ENCODE measurements at places on chromosomes 13 and 19.

DNA sequence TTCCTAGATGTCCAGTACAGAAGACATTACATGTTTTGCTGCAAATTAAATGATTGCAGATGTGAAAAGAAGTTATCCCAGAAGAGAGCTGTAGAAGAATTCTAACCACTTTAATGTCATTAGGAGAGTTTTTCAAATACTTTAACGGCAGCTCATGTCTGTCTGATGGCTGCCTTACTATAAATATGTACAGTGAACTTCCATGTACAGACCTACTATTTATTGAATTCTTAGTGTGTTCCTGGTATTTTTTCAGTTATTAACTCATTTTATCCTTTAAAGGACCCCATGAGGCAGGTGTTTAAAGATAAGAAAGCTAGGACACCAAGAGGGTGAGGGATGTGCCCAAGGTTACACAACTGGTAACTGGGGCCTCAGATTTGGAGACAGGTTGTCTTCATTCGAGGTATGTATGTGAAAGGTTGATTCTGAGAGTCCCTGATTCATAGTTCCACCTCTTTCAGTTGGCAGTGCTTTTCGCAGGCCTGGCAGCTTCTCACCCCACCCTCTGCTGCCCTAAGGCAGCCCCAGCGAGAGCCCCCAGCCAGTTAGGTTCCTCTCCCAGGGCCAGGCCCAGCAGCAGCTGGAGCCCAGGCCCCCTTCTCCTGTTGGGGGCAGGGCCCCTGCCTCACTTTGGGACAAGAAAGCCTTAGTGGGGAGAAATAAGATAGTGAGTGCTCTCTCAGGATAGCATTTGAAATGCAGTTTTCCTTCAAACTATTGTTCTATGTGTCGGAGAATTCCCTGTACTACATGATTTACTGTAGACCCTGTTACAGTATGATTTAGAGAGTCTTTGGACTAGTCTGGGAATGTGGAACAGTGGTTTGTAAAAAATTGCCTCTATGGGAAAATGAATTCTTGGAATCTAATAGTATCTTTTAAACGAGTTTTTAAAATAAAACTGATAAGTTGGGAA lies 67.7 kb upstream of the TEX29 start:
- DNase-seq, result no peak

DNA sequence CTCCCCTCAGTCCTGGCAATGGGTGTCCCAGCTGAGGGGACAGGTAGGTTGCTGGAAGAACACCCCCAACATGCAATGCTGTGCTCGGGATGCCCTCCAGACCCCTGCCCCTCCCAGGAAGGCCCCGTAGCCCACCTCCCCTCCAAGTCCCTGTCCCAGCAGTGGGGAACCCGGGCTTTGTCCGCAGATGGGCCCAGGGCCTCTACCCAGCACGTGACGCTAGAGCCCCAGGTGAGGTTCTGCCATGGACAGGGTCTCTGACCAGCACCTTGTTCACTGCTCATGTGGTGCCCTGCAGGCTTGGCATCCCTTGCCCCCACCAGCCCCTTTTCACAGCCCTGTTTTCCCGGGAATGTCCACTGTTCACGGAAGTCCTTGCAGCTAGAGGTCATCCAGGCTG lies 220.0 kb upstream of the SGCG start:
- DNase-seq, result no peak

DNA sequence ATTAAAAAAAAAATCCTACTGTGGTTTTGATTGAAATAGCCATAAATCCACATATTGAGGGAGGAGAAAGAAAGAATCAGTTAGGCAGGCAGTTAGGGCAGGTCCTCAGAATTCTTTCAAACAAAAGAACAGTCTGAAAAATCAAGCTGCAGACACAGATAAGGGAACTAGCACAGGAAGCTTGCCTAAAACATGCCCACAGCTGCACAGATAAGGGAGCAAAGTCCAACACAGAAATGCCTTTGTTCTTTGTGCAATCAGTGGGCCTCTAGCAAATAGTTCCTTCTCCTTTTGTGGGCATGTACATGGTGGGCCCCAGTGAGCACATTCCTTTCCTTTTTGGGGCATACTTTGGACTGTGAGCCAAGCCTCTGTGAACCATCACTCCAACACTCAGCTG lies 42.7 kb downstream of the UTP14C start:
- no peak for DNase-seq

GRCh38 chr13:68160466-68160865 lies 930.3 kb upstream of the PCDH9 start:
- no peak for DNase-seq

DNA sequence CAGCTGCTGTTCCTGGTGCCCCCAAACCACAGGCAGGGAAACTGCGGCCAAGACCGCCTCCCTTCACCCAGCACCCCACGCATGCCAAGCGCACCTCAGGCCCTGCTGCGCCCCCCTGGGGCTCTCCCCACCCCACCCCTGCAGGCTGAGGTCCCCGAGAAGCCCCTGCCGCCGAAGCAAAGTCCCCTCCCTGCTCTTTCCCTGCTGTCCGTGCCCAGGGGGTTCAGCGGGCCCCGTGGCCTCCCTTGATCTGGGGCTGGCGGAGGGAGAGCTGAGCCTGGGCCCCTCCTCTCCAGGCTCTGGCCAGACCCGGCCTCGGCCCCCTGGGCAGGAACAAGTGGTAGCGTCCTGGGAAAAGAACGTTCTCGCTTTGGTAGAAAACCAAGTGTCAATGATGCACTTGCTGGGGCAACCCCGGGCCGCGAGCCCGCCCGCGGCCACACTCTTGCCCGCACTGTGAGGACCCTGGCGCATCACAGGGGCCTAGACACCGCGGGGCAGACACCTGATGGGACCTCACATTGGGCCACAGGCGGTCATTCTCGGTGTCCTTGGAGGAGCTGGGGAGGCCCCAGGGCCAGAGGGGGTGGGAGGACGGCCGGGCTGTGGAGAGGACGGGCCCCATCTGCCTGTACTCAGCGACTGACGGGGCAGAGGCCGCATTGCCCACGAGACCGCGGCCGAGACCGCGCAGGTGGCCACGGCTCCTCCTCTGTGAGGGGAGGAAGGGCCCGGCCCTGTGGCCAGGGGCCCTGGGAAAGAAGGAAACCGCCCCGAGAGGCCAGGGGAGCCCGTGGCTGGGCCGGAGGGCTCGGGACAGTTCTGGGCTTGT lies 29.0 kb downstream of the GPX4 start:
- DNase-seq, result no peak

All from stimulated activated CD8-positive, alpha-beta memory T cell treated with anti-CD3 and anti-CD28 coated beads, Interleukin-7, amount 100 ng/mL, for 48 hours (primary cell).